ENCODE measurements at places on chromosomes 11 and 22. TPM values are rescaled to one million over a fixed set of nuclear protein-coding genes. Genes with fewer than 3 reads are reported as not detected.

- DNase-seq = no peak
Observed at GRCh38 chr22:36756031-36756430, 19.9 kb downstream of the IFT27 start.

GRCh38 chr11:95123556-95123955 lies 33.9 kb downstream of the ENDOD1 start:
- DNase-seq = no peak

DNA sequence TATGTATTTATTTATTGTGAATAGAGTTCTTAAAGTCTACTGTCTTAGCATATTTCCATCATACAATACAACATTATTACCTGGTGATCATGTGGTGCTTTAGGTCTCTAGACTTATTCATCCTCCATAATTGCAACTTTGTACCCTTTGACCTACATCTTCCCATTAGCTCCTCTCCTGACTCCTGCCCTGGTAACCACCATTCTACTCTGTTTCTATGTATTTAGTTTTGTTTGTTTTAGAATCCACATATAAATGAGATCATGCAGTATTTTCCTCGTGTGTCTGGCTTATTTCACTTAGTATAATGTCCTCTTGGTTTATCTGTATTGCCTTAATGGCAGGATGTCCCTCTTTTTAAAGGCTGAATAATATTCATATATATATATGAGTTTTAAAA lies 22.7 kb downstream of the NCAM1 start:
- DNase-seq = no peak

- no peak for DNase-seq
Observed at GRCh38 chr11:66131937-66132632, 62.0 kb downstream of the PACS1 start.

- no peak for DNase-seq
Observed at GRCh38 chr22:49243335-49243734, 584.3 kb downstream of the BRD1 start.

DNA sequence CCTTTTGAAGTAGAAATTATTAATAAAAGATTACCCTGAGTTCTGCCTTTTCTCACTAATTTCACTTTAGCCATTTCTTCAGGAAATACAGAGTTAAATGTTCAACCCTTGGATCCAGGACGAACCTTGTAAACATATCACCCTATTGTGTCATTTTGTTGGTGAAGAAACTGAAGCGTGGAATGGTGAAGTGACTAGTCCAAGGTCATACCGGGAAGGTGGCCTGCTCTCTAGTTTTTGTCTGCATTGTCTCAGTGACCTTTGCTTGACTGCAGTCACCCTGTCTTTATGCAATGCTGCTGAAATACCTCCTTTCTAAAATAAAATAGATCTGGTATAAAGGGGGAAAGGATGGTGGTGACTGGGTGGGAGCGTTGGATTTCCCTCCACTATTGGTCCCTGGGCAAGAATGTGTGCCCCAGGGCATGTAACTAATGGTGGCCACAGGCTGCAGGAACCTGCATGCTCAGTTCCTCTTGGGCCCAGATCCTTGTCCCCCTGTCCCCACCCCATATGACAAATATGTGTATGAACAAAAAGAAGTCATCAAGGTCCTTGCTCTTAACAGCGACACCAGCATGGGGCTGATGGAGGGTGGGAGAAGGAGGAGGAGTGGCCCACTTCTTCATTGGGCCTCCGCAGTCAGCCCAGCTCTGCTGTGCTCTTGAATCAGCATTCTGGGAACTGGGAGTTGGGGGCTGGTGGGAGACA lies 977 bp upstream of the SORL1-AS1 start:
- no peak for DNase-seq

DNA sequence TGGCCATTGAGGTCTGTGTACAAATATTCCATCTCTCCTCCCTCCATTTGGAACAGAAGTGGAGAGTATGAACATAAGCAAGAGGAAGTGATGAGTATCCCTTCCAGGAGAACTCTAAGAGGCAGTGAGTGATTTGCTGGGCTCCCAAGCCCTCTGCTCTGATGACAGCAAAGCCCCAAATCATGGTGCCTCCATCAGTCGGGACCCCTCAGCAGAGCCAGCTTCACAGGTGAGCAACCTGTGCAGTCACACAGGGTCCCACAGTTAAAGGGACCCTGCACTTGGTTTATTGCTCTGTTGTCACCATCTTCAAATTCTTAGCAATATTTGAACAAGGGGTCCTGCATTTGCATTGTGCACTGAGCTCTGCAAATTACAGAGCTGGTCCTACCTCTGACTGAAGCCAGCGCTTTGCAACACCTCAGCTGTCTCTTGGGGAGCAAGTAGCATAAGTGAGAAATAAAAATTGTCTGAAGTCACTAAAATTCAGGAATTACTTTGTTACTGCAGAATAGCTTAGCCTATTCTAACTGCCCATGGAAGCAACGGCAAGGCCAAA lies 466.4 kb downstream of the MN1 start:
- DNase-seq = no peak

GRCh38 chr22:17962168-17962567 lies 62.2 kb downstream of the MICAL3 start:
- no peak for DNase-seq

DNA sequence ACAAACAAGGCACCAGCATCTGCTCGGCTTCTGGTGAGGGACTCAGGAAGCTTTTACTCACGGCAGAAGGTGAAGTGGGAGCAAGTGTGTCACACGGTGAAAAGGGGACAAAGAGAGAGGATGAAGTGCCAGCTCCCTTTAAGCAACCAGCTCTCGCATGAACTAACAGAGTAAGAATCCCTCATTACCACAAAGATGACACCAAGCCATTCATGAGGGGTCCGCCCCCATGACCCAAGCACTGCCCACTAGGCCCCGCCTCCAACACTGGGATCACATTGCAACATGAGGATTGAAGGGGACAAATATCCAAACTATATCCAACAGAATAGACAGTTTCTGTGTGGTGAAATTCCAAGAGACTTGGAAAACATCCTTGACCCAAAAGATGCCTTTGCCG lies 198.2 kb upstream of the POU2AF2 start:
- DNase-seq = no peak

DNA sequence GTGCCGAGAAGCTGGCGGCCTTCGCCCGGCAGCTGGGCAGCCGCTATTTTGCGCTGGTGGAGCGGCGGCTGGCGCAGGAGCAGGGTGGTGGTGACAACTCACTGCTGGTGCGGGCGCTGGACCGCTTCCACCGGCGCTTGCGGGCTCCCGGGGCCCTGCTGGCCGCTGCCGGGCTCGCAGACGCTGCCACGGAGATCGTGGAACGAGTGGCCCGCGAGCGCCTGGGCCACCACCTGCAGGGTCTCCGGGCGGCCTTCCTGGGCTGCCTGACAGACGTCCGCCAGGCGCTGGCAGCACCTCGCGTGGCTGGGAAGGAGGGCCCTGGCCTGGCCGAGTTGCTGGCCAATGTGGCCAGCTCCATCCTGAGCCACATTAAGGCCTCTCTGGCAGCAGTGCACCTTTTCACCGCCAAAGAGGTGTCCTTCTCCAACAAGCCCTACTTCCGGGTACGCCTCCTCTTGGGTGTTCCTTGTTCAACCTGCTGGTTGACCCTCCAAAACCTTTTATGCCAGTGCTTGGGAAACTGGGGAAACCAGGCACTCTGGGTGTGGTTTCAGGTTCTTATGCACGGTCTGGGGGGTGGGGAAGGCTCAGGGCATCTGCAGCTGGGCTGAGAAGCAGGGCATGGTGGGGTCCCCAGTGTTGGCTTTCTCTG lies 3.1 kb upstream of the TM7SF2 start:
- DNase-seq = no peak

The NNMT gene
- total RNA-seq = not detected

DNA sequence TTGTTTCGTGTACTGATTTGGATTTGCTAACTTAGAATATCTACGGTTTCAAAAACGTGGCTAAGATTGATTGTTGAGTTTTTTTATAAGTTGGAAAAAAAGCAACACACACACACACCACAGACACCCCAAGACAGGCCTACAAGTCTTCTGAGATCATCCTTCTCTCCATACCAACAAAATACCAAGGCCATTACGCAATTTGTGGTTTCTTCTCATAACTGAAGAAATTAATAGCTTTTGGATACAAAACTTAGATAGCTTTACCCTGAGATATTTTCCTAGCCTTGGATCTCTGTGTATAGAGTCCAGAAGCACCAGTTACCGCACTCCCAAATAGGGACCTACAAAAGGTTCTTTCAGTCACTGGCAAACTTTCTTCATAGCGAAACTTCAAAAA lies 113.6 kb downstream of the SIK3 start:
- DNase-seq = no peak

DNA sequence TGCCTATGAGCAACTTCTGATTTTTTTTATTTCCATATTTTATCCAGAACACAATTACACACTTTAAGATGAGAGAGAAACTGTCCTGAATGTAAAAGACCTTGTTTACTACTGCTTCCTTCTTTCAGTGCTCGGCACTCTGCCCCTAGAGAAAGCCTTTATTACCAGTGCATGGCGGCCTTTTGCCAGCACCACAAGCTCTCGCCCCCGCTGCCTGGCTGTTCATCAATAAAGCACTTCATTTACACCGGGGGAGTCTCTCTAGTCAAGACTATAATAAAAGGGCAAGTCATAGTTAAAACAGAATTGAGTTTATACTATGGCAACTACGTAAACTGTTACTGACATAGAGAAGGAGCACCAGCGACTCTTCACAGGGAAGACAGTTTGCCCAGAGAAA lies 259.5 kb downstream of the CADM1 start:
- DNase-seq = no peak

DNA sequence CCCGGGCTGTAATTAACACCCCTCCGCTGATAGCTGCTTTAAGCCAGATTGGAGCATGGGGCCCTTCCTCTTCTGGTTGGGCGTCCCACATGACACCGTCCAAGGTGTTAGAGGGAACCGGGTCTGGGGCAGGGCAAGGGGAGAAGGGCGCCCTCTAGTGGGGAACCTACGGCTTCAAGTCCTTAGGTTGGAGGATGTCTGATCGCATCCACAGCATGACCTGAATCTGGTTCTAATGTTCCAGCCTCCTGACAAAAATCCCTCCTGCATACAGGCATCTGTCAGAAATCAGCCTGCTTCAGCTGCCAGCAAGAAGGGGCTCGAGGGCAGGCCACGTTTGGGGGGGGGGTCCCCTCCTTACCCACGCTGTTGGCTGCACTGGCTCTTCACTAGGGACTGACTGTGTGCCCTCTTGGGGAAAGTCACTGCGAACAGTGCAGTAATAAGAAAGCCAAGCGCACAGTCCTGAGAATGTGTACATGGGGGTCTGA lies 94.2 kb upstream of the TBCEL start:
- no peak for DNase-seq

- no peak for DNase-seq
Observed at GRCh38 chr11:30197869-30198268, 32.9 kb upstream of the FSHB start.

GRCh38 chr11:13955971-13956421 lies 6.5 kb upstream of the SPON1 start:
- DNase-seq = peak; percentile 39

DNA sequence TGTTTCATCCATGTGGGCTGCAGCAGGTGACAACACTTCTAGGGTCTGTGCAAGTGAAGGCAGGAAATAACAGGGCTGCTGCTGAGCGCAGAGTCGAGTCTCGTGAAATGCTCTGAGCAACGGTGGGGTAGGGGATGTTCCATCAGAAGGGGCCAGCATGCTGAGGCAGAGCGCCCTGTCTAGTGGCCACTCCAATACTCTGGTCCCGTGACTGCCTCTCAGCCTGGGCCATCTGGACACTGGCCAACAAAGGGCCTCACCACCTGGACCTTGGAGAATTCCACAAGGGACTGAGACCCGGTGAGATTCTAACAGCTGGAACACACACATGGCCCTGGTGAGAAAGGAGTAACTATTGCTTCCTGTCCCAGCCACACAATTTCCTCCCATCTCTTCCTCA lies 375.7 kb downstream of the SHANK2 start:
- no peak for DNase-seq

- DNase-seq = no peak
Observed at GRCh38 chr11:69582756-69583467, 58.0 kb upstream of the CCND1 start.

The TRIM29 gene
- not detected for total RNA-seq

DNA sequence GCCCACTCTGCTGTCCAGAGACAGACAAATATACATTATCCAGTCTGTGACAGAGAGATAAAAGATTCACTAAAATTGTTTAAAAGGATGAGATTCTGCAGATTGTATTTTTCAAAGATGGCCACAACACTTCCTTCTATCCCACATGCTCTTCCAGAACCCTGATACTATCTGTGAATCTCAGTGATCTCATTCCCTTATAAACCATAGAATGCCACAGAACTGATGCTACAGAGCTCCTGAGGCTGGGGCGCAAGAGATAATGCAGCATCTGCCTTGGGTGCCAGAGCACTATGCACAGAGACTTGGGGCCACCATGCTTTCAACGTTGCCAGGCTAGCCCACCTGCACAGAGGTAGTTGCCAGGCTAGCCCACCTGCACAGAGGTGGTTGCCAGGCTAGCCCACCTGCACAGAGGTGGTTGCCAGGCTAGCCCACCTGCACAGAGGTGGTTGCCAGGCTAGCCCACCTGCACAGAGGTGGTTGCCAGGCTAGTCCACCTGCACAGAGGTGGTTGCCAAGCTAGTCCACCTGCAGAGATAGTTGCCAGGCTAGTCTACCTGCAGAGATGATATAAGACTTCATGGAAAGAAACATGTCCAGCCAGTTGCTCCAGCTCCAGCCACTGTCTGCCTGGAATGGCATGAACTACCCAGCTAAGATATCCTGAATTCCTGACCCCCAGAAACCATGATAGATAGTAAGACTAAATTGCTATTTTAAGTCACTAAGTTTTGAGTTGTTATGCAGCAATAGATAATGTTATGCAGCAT lies 17.6 kb upstream of the SEPTIN5 start:
- no peak for DNase-seq

The PANX2 gene
- total RNA-seq = not detected

The RIMBP3C gene
- total RNA-seq = not detected

The FAM181B gene
- not detected for total RNA-seq

DNA sequence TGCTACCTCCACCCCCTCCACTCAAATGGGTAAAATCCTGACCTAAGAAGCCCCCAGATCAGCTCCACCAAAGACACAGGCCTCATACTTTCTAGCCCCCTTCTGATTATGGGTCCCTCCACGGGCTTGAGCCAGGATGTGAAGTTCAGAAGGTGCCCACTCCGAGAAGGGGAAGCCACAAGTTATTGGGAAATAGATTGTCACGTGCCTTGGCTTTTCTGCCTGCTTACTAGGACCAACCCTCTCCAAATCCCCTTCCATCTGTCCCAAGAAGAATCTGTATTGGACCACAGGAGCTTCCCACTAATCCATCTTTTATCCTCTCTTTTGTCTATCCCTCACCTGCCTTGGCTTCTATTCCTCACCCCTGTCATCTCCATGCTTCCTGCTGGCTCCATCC lies 3.0 kb upstream of the NRGN start:
- no peak for DNase-seq

The MISFA gene
- total RNA-seq = not detected

The MPZL2 gene
- 1.4 TPM for total RNA-seq

All from CD8-positive, alpha-beta T cell (primary cell).